ENCODE measurements at places on chromosomes 11 and 22.
A peak's percentile ranks its signal among the peaks of the same experiment; 100 is the strongest.

- peak; percentile 98 for DNase-seq
These were observed at the start of gene LRRN4CL for GRCh38 chr11:62689421-62690183. Gene LRRN4CL (minus strand): TSS chr11:62689530. CDS start chr11:62688508, 1,022 bp downstream.

DNA sequence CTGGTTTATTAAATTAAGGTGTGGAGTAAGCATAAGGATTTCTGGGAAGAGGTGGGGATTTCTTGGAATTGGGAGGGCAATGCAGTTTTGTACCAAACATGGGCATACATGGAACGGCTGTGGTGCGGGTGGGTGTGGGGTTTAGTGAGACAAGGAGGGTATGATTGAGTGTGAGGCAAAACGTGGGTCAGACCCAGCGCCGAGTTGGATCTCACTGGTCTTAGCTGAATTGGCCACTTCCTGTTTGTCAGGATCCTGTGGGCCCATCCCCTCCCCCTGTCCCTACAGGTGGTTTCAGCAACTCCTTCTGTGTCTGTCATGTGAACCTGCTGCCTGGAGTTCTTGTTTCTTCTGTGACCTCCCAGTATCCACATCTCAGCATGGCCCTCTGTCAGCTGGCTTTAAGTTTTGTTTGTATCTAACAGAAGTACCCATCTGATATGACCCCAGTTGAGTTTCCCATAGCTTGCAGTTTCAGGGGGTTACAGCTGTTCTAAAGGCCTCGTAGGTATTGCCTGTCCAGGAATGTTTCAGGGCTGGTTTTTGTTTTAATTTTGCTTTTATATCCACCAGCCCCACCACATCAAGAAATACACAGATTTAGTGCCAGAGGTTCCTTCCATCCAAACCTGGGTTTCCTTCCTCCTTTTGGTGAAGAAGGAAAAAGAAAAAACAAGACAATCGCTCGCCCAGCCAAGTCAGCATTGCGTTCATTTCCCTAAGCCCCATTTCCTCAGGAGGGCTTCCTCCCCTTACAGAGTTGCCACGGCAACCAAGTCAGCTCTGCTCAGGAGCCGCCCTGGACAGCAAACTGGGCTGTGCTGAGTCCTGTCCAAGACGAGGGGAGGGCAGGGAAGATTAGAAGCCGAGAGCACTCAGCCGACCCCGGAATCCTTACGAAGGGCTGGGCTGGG, 6.0 kb downstream of the APOL1 start:
- DNase-seq, result no peak

DNA sequence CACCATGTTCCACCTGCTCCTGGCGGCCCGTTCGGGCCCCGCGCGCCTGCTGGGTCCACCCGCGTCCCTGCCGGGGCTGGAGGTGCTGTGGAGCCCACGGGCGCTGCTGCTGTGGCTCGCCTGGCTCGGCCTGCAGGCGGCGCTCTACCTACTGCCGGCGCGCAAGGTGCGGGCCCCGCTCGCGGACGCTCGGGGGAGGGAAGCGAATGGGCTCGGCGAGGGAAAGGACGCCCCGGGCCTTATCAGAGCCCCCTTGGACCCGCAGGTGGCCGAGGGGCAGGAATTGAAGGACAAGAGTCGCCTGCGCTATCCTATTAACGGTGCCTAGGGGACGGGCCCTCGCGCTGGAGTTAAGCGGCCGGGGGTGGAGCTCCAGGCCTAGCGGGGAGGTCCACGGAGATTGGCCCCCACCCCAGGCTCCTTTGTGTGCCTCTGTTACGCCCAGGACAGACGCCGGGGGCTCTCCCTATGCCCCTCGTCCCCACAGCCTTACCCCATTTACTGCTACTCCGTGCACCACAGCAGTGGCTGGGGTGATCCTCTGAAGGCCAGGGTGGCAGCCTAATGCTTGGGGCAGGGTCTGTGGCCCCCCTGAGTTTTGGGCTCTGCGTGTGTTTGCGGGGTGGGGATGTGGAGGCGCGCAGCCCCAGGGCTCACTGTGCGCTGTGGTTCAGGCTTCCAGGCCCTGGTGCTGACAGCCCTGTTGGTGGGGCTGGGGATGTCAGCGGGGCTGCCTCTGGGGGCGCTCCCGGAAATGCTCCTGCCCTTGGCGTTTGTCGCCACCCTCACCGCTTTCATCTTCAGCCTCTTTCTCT, 1.1 kb downstream of the TM7SF2 start:
- DNase-seq, result no peak

DNA sequence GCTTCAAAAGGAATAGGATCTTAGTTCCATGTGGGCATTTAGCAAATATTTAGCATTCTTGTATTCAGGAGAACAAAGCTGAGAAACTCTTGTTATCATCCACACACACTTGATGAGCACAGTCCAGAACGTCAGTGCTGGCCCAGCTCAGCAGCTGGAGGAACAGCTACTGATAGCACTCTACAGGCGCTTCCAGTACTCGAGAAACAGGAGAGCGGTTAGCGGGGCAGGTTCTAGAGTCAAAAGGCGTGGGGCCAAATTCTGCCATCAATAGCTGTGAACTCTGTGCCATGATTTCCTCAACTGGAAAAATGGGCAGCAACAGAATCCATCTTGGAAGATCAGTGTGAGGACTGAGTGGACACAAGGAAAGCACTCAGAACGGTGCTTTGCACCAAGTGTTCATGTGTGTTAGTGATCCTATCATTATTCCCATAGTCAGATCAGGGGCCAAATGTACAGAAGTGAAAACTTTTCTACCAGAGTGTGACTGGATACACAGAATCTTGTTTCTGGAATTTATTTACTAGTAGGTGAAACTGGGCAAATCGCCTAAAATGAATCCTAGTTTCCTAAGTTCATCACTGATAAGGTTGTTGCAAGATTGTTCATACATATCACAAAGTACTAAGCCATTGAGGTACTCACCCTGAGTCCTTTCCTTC, 3.2 kb downstream of the JOSD1 start:
- DNase-seq, result no peak

- peak; percentile 43 for DNase-seq
These were observed 30.2 kb downstream of the C11orf91 start for GRCh38 chr11:33670250-33671011.

DNA sequence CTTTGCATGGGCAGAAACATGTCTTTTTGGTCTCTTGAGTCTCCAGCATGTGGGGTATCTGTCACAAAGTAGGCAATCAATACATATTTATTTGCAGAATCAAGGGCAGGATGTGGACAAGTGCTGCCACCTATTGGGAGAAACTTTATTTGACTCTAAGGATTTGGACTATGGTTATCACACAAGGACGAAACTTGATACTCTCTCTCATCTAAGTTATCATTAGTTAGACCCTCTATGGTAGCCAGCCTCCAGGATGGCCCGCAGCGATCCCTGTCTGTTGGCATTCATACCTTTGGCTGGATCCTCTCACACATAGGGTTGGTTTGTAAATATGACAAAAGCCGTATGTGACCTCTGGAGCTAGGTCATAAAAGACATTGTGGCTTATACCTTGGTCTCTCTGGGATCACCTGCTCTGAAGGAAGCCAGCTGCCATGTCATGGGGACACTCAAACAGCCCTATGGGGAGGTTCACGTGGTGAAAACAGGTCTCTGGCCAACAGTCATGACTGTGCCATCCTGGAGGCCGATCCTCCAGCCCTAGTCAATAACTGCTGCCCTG, 1.1 kb upstream of the FBXO7 start:
- peak; percentile 25 for DNase-seq

GRCh38 chr11:37465221-37465620, 867.2 kb upstream of the RAG2 start:
- no peak for DNase-seq

- no peak for DNase-seq
These were observed 2.1 kb downstream of the UBE2L3 start for GRCh38 chr22:21569459-21570170.

- no peak for DNase-seq
These were observed 396.9 kb upstream of the CADM1 start for GRCh38 chr11:115901069-115901468.

DNA sequence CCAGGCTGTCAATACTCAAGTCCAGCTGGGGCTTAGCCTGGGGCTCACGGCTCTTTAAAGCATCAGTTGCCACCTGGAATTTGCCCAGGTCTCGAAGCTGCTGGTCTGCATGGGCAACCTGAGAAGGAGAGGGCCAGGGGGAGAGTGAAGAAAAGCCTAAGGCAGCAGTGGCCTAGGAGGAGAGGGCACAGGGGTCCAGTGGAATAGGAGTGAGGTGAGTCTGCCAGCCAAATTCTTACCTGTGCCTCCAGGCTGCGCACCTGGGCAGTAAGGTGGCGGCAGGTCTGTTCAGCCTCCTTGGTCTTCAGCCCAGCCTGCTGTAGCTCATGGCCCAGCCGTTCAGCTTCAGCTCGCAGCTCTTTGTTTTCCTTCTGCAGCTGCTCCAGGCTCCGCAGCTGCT, 10.0 kb downstream of the IL18BP start:
- DNase-seq, result no peak

- DNase-seq, result no peak
These were observed 170.2 kb upstream of the MTMR2 start for GRCh38 chr11:96094156-96094555.

GRCh38 chr11:59728913-59729312, 15.3 kb upstream of the OR10V1 start:
- no peak for DNase-seq

DNA sequence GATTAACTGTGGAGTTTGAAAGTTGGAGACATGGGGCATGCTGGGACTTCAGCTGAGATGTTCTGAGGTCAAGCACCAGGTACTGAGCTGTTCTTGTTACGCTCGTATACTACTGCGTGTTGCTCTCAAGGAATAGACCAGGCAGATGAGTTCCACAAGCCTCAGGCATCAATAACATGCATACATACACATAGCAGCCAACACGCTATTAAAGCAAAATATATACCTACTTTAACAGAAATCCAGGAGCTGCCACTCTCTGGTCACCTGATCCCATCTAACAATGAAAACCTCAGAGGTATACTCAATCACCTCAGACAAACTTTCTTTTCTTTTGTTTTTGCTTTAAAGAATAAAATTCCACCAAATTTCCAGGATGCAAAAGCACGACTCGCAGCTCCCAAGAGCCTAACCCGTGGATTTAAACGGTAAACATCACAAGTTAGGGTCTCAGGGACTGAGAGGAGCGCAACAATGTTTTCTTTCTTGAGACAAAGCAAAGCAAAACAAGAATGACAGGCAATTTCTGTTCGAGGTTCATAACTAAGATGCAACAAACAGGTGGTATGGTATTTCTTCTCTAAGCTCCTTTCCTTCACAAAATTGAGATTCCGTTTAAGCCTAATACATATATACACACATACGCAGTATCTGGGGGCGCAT, 16.5 kb downstream of the BLID start:
- no peak for DNase-seq

GRCh38 chr22:20558534-20558933, 51.1 kb downstream of the MED15 start:
- DNase-seq, result no peak

- DNase-seq, result no peak
These were observed 16.6 kb upstream of the CHKA start for GRCh38 chr11:68137833-68138232.

DNA sequence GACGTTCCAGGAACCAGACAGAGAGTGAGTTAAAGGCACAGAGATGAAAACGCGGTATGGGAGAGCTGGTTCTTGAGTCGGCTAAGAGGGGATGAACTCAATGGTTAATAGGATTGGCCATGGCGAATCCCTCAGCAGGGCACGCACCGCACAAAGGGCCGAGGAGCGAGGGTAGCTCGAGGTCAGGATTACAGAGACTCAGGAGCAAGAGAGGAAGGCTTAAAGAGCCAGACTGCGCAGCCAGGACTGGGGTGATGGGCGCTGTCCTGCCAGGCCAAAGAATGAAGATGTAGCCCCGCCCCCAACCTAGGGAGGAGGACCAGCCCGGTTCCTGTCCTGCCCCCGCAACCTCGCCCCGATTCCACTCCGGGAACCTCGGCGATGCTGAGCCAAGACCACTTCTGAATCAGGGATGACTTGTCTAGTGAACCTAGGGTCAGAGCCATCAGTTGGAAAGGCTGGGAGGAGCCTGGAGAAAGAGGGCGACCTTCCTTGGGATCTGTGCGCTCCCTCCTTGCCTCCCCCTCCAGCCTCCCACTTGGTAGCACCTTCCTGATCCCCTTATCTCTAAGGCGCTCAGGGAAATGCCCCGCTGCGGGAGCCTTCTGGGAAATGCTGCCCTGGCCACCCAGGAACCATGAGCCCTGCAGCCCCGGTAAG, at the start of gene PLEKHB1:
TSS of gene PLEKHB1 (plus strand) at position 610 of the 660 bp plus-strand sequence. CDS start at position 638, 28 bp downstream.
- no peak for DNase-seq

- DNase-seq, result no peak
These were observed 15.7 kb downstream of the TESMIN start for GRCh38 chr11:68735646-68736045.

GRCh38 chr22:27639248-27640086, 162.1 kb downstream of the MN1 start:
- no peak for DNase-seq

- DNase-seq, result no peak
These were observed 2.0 kb upstream of the OR5D14 start for GRCh38 chr11:55793321-55793720.

- DNase-seq, result no peak
These were observed 3.9 kb upstream of the NDUFS8 start for GRCh38 chr11:68026391-68027105.

- no peak for DNase-seq
These were observed 484.2 kb upstream of the LRRC4C start for GRCh38 chr11:41943656-41944055.

DNA sequence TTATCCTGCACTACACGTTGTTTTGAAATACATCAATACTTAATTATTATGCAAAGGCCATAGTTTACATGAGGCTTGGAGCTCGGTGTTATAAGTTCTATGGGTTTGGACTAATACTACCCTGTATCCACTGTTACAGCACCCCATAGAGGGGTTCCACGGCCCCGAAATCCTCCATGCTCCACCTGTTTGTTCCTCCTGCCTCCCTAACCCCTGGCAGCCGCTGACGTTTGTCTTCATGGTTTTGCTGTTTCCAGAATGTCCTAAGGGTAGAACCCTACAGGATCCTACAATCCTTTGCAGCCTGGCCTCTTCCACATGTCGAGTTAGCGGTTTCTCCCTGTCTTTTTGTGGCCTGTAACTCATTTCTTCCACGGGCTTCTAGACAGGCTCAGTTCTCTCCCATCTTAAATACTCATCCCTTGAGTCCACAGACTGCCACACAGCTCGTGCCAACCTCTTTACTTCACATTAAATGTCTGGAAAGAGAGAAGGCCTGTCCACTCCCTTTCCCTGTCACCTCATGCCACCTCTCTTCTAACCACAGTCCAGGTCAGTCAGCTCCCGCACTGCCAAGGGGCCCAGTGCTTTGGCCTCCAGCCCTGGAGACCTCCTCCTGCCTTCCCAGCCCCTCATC, 42.4 kb upstream of the TH start:
- no peak for DNase-seq

DNA sequence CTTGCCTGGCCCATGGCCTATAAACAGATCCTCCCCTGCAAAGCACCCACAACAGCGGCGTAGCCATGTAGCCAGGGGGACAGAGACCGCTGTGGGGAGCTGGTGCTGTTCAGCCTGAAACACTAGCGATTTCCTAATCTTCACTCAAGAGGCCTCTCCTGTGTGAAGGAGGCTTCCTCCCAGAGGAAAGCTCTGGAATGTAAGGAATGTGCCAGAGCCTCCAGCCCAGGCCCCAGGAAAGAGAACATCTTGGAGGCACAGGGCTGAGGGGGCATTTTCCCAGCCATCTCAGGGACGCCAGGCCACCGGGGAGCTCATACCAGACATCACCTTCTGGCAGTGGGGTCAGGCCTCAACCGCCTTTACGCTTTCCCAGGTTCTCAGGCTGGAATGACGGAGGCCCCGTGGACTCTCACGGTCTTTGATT, 24.0 kb downstream of the MIAT start:
- no peak for DNase-seq

Measured in GM04504 (cell line).